Lung (tissue), 17 donors: ENCODE measurements at places on chromosomes 3 and 15. TPM values are rescaled to one million over a fixed set of nuclear protein-coding genes. Genes with fewer than 3 reads are reported as not detected.

The DYNLT2B gene
- 14.7 TPM for polyA plus RNA-seq

The C3orf33 gene
- polyA plus RNA-seq = 2.6 TPM

The PLA1A gene
- 10.3 TPM for polyA plus RNA-seq

The GHRL gene
- 5.4 TPM for polyA plus RNA-seq

The GCNT3 gene
- polyA plus RNA-seq = 0.85 TPM

The MRAS gene
- 12.6 TPM for polyA plus RNA-seq

The AP3B2 gene
- polyA plus RNA-seq = 1.4 TPM

The CLDN1 gene
- 14.2 TPM for polyA plus RNA-seq

The CEP19 gene
- 1.7 TPM for polyA plus RNA-seq

The STRIT1 gene
- polyA plus RNA-seq = not detected

The SYNPR gene
- polyA plus RNA-seq = not detected

The SPATA12 gene
- 0.08 TPM for polyA plus RNA-seq

The PLSCR2 gene
- polyA plus RNA-seq = 0.33 TPM

The PARP16 gene
- 4.6 TPM for polyA plus RNA-seq

The TRIM42 gene
- polyA plus RNA-seq = not detected

The LDHAL6B gene
- polyA plus RNA-seq = 0.05 TPM

The VPS18 gene
- polyA plus RNA-seq = 16.1 TPM

The SLC24A5 gene
- 0.10 TPM for polyA plus RNA-seq

The SCAANT1 gene
- polyA plus RNA-seq = not detected

The SCN11A gene
- 0.06 TPM for polyA plus RNA-seq

The RPN1 gene
- 318 TPM for polyA plus RNA-seq

The GRK7 gene
- not detected for polyA plus RNA-seq

The CACNA1D gene
- 2.7 TPM for polyA plus RNA-seq

The IL5RA gene
- polyA plus RNA-seq = 1.1 TPM

The ARMC8 gene
- 14.2 TPM for polyA plus RNA-seq

The MYO5C gene
- 11.1 TPM for polyA plus RNA-seq

The SLC15A2 gene
- polyA plus RNA-seq = 8.5 TPM

The COL6A5 gene
- polyA plus RNA-seq = 1.5 TPM

The RHOV gene
- polyA plus RNA-seq = 3.2 TPM

The UROC1 gene
- 0.01 TPM for polyA plus RNA-seq

The PLS1 gene
- 9.3 TPM for polyA plus RNA-seq

The CCDC13 gene
- 1.9 TPM for polyA plus RNA-seq

The FURIN gene
- 159 TPM for polyA plus RNA-seq

The SNTN gene
- 20.1 TPM for polyA plus RNA-seq

The ZPLD1 gene
- polyA plus RNA-seq = not detected

The ACTR8 gene
- 12.4 TPM for polyA plus RNA-seq

The COL7A1 gene
- 8.2 TPM for polyA plus RNA-seq

The CFAP92 gene
- polyA plus RNA-seq = 1.2 TPM

The NR2E3 gene
- polyA plus RNA-seq = 0.06 TPM

The UPK1B gene
- 0.52 TPM for polyA plus RNA-seq

The CCDC33 gene
- 14.1 TPM for polyA plus RNA-seq
